ENCODE measurements at places on chromosomes 11 and 22. TPM values are rescaled to one million over a fixed set of nuclear protein-coding genes. Genes with fewer than 3 reads are reported as not detected.

Gene TEF
- total RNA-seq: 13.5 TPM

Gene SLC6A5
- not detected for total RNA-seq

Gene EMSY
- total RNA-seq: 6.0 TPM

Gene MS4A3
- total RNA-seq: not detected

Gene CCDC34
- 4.3 TPM for total RNA-seq

Gene DEUP1
- total RNA-seq: not detected

Gene KCTD17
- total RNA-seq: 24.3 TPM

Gene SLC25A18
- not detected for total RNA-seq

Gene CABP2
- total RNA-seq: not detected

Gene FADS1
- 60.7 TPM for total RNA-seq

Gene SERPING1
- total RNA-seq: 5.5 TPM

Gene C1QTNF4
- total RNA-seq: 0.16 TPM

Gene IL10RA
- total RNA-seq: not detected

Gene KCNJ1
- under 0.01 TPM for total RNA-seq

Gene EHF
- total RNA-seq: 1.4 TPM

Gene CRYBB2
- total RNA-seq: not detected

Gene APOL5
- total RNA-seq: not detected

Gene MYBPC3
- total RNA-seq: not detected

Gene PARVG
- total RNA-seq: 0.09 TPM

Gene MYO7A
- total RNA-seq: 0.09 TPM

Gene CALCA
- not detected for total RNA-seq

Gene LRP5
- total RNA-seq: 7.1 TPM

Gene GPHA2
- not detected for total RNA-seq

Gene MMP1
- 3.1 TPM for total RNA-seq

Gene CBLIF
- not detected for total RNA-seq

Gene OVOL1
- not detected for total RNA-seq

Gene CATSPER1
- total RNA-seq: under 0.01 TPM

Gene OR5AN1
- under 0.01 TPM for total RNA-seq

Gene TSPAN32
- total RNA-seq: 0.47 TPM

Gene CNTN5
- not detected for total RNA-seq

Gene ARHGAP20
- 2.3 TPM for total RNA-seq

Gene CHST1
- total RNA-seq: 0.32 TPM

Gene MS4A12
- not detected for total RNA-seq

Gene HTR3B
- total RNA-seq: not detected

Gene CD81
- total RNA-seq: 430 TPM

Gene C22orf31
- not detected for total RNA-seq

Gene RIMBP3B
- total RNA-seq: under 0.01 TPM

Gene CXCR5
- total RNA-seq: not detected

Gene THY1
- total RNA-seq: 11.0 TPM

Gene YPEL1
- total RNA-seq: 1.3 TPM

Gene SLC35E4
- total RNA-seq: 7.4 TPM

Gene MUC5AC
- not detected for total RNA-seq

Gene FOLR2
- total RNA-seq: not detected

Gene FREY1
- total RNA-seq: 2.2 TPM

Gene FXYD2
- total RNA-seq: 0.16 TPM

Gene CDC42EP1
- 4.1 TPM for total RNA-seq

Data from bronchial smooth muscle cell (primary cell).